ENCODE measurements at places on chromosomes 6 and 20. TPM values are rescaled to one million over a fixed set of nuclear protein-coding genes. Genes with fewer than 3 reads are reported as not detected.

SNAP25 gene
- total RNA-seq: 1.2 TPM

CST2 gene
- not detected for total RNA-seq

C4B gene
- 92.4 TPM for total RNA-seq

WFDC12 gene
- not detected for total RNA-seq

BTNL2 gene
- total RNA-seq: not detected

EBF4 gene
- total RNA-seq: 4.8 TPM

OR2H2 gene
- not detected for total RNA-seq

TOP1 gene
- 23.5 TPM for total RNA-seq

SMPDL3A gene
- 2.6 TPM for total RNA-seq

GRCh38 chr6:147029923-147030322 is 174.3 kb upstream of the STXBP5 start:
- DNase-seq: no peak

DNA sequence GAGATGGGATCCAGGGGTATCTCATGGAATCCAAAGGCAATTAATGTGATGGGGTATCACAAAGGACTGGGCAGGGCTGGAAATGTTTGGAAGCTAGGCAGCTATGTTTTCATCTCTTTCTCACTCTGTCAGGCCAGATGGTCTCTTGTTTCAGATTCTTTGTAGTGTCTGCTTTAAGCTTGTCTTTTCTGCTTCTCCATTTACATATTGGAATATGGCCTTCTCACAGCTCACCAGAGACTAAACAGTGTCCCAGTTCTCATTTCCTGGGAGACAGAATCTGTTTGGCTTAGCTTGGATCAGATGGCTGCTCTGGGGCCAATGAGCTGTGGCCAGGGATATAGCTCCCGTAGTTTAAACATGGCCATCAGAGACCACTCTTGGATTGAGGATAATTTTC is 78.9 kb downstream of the SLC35F1 start:
- DNase-seq: no peak

- DNase-seq: no peak
These were observed 193.8 kb upstream of the MAN1A1 start for GRCh38 chr6:119543332-119543731.

- no peak for DNase-seq
These were observed 125.3 kb upstream of the B3GAT2 start for GRCh38 chr6:71082033-71082650.

GRCh38 chr6:52510213-52510562 is 66.7 kb downstream of the TRAM2 start:
- DNase-seq: no peak

GRCh38 chr6:12963567-12963966 is 247.0 kb downstream of the PHACTR1 start:
- DNase-seq: no peak

DNA sequence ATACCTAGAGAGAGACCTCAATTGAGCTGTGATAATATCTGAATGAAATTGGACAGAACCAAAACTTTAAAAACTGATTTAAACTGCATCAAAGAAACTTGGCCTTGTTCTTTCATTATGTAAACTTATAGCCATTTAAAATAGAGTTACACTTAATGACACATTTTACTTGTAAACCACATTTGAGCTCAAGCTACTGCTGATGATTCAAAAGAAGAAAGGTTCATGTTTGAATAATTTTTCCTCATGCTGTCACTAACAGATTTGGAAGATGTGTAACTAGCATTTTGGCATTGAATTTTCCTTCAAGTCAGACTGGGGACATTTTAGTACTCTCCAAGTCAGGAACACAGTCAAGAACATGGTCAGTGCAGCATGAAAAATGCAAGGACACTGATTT is 26.9 kb downstream of the POPDC3 start:
- DNase-seq: no peak

- no peak for DNase-seq
These were observed 11.0 kb downstream of the UQCC2 start for GRCh38 chr6:33700391-33701050.
